ENCODE measurements at places on chromosomes 3 and 15. TPM values are rescaled to one million over a fixed set of nuclear protein-coding genes. Genes with fewer than 3 reads are reported as not detected.

DNA sequence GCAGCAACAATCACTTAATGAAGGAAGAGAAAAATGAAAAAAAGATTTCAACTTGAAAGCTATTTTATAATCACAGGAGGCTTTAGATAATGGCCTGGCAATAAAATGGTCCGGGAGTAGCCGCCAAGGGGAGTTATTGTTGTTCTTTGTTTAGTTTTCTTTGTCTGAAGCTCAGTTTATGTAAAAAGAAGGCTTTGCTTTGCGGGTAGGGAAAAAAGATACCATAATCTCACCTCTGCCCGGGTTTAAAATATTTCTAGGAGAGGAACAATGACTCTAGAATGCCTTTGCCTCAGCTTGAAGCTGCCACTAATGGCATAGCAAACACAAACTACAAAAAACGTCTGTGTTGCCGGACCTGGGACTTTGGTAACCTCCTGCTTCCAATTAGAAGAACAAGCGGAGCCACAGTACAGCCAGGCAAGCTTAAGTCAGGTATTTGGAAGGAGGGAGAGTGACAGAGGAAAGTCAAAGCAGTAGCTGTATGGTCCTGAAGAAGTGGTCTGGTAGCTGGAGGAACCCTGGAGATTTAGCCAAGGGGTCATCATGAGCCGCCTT, 764.5 kb downstream of the TUSC7 start:
- DNase-seq, result no peak

GRCh38 chr15:58344213-58345070, 87.3 kb upstream of the LIPC start:
- no peak for DNase-seq

DNA sequence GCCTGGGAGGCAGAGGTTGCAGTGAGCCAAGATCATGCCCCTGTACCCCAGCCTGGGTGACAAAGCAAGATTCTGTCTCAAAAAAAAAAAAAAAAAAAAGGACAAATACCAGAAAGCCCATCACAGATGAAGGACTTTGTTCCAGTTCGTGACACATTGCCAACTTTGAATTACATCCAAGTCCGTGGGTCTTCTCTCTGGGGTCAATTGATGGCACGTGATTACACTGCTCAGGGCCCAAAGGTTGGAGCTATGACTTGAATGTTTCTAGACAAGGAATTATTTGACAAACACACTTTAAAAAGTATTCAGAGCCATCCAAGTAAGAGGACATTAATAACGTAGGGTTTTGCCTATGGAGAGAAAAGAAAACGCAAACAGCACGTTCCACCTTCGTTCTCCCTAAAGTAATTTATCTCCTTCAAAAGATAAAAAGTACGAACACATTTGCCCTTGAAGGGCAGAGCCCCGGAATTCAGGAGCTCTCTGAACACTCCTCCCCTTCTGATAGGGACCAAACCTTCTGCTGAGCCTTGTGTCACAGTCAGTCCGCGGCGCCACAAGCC, 31.3 kb upstream of the ST3GAL6 start:
- DNase-seq, result no peak

The COLQ gene
- 0.29 TPM for total RNA-seq

The RCN2 gene
- 104 TPM for total RNA-seq

DNA sequence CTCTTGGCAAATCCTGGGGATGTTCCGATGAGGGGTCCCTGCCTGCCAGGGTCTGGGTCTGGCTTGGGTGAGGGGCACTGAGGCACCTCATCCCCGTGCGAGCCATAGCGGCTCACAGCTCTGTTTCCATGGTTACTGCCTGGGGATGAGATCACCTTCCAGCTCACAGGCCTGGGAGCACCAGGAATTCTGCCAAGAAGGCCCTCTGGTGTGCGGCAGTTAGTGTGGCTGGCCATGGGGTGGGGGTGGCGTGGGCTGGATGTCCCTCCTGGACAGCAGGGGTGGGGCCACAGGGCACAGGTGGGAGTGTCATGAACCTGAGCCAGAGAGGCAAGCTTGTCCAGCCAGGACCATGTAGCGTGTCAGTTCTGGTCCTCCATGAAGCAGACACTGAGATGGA, 22.1 kb upstream of the PRR23E start:
- DNase-seq, result peak; percentile 34

DNA sequence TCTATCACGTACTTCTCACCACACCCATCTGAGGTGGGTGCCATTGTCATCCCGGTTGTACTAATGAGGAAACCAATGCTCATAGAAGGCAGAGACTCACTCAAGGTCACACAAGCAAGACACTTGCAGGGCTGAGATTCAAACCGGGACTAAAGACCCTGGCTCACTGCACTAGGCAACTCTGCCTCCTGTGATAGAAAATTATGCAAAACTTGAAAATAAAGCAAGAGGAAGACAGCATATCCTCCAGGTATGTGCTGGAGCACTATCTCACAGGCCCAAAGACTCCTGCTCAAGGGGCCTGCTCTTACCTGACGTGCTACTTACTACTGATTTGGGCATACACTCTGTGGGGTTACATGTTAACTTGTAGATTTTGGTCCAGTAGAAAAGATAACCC, 25.6 kb downstream of the ANXA2 start:
- peak; percentile 26 for DNase-seq

The MAP6D1 gene
- total RNA-seq, result 1.7 TPM

DNA sequence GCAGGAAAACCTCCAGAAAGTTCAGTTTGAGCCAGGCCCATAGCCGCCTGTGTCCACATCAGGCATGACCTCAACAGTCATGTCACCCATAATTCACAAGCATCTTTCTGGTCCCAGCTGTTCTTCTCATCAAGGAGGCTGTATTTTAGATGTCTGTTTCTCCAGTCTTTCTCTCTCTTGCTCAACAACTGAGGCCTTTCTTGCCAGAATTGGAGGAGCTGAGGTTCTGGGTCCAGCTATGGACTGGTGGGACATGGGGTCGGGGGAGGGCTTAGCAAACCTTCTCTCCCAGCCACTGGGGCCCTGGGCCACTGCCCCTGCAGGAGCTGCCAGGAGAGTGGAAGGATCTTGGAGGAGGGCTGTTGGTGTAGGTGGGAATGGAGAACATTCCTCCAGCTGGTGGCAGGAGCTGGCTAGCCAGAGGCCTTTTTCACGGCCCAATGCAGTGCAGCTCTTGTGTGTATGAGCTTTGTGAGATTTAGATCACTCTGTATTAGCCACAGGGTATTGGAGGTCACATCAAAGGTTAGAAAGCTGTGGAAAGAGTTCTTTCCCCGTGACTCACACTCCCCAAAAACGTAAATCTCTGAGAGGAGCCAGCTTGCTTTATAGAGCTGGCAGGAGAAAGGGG, 23.5 kb downstream of the MAGEF1 start:
- peak; percentile 56 for DNase-seq

GRCh38 chr3:171066206-171066605, 39.7 kb upstream of the SLC2A2 start:
- DNase-seq, result no peak

GRCh38 chr3:1798711-1799405, 299.8 kb upstream of the CNTN4 start:
- no peak for DNase-seq

The UROC1 gene
- not detected for total RNA-seq

DNA sequence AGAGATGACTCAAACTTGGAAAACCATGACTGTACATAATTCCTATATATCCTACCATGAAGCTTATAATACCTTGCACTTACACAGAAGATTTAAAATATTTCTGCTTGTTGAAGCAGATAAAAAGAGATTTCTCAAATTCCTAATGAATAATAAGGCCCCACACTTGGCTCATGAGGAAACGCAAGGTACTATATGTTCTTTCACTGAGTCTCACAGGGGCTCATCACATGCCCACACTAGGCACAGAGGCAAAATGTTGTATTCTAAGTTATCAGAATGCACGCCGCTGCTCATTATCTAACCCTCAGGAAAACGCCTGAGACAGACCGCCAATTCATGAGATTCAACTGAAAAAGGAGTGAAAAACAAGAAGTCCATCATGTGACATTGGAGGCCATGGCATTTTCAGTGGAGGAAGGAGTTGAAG, 5.6 kb downstream of the MYO1E start:
- DNase-seq, result no peak

The FAM240A gene
- not detected for total RNA-seq

The MYRIP gene
- total RNA-seq, result not detected

The SLC12A8 gene
- 2.0 TPM for total RNA-seq

The LARP6 gene
- 42.2 TPM for total RNA-seq

DNA sequence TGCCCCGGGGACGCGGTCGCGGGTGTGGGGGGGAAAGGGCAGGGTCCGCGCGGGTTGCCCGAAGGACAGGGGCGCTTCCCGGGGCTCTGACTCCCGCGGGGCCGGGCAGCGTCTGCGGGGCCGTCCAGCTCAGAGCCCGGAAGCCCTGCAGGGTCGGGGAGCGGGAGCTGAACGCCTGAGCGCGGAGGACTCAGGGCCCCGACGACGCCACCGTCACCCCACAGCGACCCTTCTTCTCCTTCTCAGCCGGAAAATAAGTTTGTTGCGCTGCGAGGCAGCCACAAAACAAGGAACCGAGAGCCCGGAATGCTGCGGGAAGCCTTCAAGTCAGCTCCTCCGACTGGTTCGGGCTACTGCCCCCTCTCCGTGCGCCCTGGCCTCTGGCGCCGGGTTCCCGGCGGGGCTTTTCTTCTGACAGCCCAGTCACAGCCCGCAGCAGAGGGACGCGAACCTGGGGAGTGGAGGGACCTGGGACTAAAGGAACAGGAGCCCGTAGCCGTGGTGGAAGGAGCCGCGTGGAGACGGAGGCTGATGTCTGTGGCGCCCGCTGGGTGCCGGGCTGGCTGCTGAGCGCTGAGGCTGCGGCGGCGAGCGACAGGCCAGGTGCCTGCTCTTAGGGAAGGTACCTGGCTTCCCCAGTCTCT, 484 bp downstream of the CNTN4 start:
- no peak for DNase-seq

GRCh38 chr3:151789853-151790463, 24.0 kb upstream of the AADAC start:
- no peak for DNase-seq

The TFG gene
- total RNA-seq, result 97.8 TPM

DNA sequence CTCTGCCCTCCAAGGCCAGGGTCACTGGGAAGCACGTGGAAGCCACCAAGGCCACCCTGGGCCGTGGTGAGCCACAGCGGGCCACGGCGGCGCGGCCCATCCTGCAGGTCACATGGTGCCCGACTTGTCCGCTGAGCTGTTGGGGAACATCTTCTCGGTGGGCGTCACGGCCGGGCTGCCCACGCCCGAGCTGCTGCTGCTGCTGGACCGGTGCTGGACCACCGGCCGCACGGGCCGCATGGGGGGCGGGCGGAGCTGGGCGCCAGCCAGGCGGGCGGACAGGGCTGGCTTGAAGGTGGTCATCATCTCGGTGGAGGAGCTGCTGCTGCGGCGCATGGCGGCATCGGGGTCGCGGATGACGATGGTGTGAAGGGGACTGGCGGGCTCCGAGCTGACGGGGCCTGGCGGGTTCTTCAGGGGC, 22.1 kb upstream of the RAD18 start:
- no peak for DNase-seq

GRCh38 chr15:62306851-62307504, 141.9 kb upstream of the C2CD4B start:
- peak; percentile 72 for DNase-seq

GRCh38 chr15:77014132-77015081, 19.5 kb downstream of the PSTPIP1 start:
- no peak for DNase-seq

The ADAMTS17 gene
- 5.1 TPM for total RNA-seq

The SHF gene
- 1.7 TPM for total RNA-seq

The TPRG1 gene
- 0.54 TPM for total RNA-seq

The RPL29 gene
- total RNA-seq, result 865 TPM

DNA sequence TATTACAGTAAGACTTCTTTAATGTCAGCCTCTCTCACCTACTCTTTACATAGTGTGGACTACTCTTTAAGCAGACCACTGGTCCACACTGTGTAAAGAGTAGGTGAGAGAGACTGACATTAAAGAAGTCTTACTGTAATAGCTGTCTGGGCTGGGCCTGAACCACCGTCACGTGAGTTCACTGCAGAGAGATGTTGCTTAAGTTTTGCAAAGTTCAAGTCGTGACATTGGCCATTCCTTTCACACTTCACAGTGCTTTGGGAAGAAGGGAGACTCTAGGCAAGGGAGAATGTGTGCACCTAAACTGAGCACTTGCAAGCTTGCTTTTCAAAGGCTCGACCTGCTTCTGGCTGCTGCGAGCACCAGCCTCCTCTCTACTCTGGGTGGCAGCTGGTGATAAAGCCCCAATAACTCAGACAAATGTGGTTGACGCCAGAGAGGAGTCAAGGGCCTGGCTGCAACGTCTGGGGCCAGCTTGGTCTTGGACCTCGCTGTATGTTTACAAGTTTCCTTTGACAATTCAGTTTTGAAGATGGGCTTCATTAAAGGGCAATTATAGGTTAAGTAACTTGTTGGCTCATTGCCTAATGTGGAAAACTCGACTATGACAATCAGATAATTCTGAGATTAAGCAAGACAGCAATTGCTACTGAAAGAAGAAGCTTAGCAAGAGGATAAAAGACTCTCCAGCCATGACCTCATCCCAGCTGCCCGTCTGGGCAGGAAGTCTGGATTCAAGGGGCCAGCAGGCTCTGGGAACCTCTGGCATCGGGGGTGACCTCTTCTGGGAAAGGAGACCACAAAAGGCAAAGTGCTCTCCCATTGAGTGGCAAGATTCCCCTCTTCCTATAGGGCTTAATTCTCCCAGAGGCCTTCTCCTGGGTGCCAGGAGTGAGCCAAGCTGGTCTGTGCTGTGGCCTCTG, 242.1 kb upstream of the TLE3 start:
- peak; percentile 30 for DNase-seq

- no peak for DNase-seq
These were observed 51.8 kb downstream of the ONECUT1 start for GRCh38 chr15:52738311-52738710.

The GP5 gene
- total RNA-seq, result not detected

GRCh38 chr3:105598042-105598796, 231.5 kb downstream of the ALCAM start:
- DNase-seq, result peak; percentile 78

GRCh38 chr15:93111451-93111850, 22.4 kb upstream of the RGMA start:
- no peak for DNase-seq
